IPS-NIHi11 (cell line): ENCODE measurements at places on chromosomes 3 and 15.

GRCh38 chr3:149640976-149641728 is 16.7 kb downstream of the WWTR1 start:
- DNase-seq = peak; percentile 25

GRCh38 chr15:48759921-48760320 is 50.9 kb downstream of the CEP152 start:
- peak; percentile 23 for DNase-seq

DNA sequence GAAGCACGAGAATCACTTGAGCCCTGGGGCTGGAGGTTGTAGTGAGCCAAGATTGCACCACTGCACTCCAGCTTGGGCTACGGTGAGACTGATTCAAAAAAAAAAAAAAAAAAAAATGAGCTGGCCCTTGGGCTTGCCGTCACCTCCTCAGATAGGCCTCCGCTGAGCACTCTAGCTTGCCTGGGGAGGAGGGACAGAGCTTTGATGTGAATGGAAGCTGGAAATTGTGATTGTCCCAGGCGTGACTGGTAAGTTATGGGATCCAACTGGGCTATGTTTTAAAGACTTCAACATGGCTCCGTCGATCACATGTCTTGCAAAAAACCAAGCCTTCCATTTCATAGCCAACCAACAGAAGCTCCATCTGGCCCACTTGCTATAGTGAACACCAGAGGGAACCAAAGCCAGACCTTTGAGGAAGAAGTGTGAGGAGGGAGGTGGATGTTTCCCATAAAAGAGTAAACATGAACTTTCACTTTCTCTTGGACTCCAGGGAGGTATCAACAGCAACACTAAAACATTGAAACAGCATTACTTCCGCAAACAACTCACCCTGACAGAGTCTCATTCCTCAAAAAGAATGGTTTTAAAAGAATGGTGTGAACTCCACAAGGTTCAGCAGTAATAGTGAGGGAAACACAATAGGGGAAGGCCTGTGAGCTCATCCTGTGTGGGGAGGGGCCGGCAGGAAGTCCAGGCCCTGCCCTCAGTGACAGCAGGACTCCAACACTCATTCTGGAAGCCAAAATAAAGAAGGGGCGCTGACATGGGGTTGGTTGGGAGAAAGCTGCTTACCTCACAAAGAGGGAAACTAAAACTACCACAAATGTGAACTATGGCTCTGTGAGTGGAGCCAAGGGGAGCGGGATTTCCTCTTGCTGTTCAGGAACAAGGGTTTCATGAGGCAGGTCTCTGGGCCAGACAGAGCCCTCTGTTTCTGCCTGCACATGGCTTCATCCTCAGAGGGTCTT is 59.2 kb upstream of the IL12A start:
- peak; percentile 27 for DNase-seq

DNA sequence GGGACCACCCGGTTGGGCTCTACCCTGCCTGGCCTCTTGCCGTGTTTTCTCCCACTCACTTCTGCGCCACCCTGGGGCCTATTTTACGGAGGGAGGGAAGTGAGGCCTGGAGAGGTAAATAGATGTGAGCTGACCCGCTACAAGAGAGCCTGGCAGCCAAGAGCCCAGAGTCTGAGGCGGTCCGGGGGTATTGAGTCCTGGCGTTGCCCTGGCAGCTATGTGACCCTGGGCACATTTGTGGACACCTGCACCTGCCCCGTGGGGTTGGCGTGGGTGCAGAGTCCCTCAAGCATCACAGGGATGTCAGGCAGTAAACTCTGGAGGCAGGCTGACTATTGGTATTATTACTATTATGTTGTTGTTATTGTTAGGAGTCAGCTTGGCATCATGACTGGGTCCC is 85.7 kb downstream of the FBLN2 start:
- no peak for DNase-seq

DNA sequence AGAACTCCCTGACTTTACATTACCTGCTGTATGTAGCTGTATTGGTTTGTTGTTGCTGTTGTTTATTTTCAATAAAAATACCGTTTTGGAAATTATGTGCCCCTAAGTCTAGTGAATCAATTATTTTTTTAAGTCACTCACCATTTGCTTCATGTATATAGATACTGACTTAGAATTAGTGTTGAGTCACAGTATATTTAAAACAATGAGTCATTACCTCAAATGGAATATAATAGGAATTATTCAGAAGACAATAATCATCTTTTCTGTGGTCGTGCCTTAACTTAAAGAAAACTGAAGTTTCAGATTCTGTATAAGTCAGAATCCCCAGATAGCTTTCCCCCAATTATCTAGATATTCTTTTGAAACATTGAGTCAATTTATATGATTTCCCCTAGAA is 21.0 kb upstream of the ALDH1A2 start:
- no peak for DNase-seq

DNA sequence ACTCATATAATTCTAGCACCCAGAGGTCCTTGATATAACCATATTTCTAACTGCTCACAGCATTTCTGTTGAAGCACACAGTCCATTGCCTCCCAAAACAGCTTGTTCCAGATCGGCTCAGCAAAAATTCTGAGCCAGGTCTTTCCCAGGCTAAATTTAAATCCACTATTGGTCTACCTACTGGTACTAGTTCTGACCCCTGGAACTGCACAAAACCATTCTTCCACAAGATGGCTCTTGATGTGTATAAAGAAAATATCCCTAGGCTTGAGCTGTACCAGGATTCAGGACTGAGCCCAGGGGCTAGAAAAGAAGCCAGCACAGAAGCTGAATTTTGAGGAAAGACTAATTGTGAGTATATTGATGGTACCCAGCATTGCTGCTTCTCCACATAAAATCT is 75.4 kb upstream of the ABHD17C start:
- DNase-seq = no peak

DNA sequence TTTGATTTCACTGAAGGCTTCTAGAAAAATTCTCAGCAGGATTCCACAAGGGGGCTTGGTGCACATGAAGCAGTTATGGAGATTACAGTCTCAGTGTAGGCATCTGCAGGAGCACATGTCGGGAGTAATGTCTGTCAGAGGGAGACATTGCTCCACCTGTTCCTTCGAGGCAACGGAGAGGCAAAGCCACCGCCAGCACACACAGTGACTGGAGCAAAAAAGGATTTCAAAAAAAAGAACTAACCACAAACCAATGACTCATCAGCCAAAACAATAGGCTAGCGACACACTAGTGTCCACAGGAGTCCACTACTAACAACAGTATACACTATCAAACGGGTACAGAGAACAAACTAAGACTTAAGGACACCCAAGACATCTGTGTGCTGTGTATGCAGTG is 68.9 kb downstream of the NPTN start:
- no peak for DNase-seq

GRCh38 chr3:140508550-140508949 is 169.3 kb upstream of the TRIM42 start:
- no peak for DNase-seq

GRCh38 chr15:32687556-32687955 is 30.2 kb upstream of the GREM1 start:
- DNase-seq = no peak

DNA sequence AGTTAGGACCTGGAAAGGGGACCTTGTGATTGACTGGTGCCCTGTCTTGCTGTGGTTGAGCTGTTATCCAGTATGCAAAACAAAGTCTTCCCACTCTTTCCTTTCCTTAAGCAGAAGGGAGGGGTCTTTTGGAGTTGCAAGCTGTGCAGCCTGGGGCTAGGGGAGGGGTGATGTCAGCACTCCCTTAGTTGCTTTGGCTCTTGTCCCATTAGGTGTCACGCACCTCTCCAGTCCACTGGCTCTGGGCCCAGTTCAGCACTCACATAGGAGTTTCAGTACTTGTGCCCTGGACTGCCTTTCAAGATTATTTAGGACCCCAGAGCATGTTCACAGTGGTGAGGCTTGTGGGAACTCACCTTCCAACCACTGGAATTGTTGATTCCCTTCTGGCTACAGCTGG is 238.5 kb downstream of the DOCK3 start:
- no peak for DNase-seq

GRCh38 chr3:195697582-195698324 is 23.0 kb upstream of the MUC20 start:
- peak; percentile 82 for DNase-seq

GRCh38 chr15:47095833-47096232 is 621.5 kb upstream of the SEMA6D start:
- DNase-seq = no peak

- no peak for DNase-seq
Measured at GRCh38 chr15:98826658-98827057, 178.3 kb downstream of the IGF1R start.

- peak; percentile 85 for DNase-seq
Measured at GRCh38 chr3:157606011-157606851, 103.0 kb upstream of the VEPH1 start.

- DNase-seq = no peak
Measured at GRCh38 chr3:149153402-149153801, 24.0 kb downstream of the HPS3 start.

DNA sequence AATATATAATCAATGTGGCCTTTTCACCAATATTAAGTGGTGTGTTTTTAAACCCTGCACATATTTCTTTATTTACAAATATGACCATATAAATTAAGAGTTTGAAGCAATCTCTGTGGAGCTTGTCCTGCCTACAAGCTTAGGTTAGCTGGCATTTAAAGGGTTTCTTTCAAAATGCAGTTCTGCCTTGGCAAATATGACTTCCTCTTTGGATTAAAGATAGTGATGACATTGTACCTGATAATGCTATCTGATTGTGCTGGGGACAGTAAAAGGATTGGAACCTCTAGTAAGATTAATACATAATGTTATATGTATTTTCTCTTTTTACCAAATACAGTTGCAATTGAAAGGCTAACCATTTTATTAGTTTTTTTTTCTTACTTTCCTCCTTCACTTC is 249.1 kb downstream of the OTOL1 start:
- no peak for DNase-seq

GRCh38 chr15:80870893-80871292 is 91.7 kb downstream of the CEMIP start:
- no peak for DNase-seq

GRCh38 chr3:169389211-169389924 is 274.1 kb downstream of the MECOM start:
- no peak for DNase-seq

DNA sequence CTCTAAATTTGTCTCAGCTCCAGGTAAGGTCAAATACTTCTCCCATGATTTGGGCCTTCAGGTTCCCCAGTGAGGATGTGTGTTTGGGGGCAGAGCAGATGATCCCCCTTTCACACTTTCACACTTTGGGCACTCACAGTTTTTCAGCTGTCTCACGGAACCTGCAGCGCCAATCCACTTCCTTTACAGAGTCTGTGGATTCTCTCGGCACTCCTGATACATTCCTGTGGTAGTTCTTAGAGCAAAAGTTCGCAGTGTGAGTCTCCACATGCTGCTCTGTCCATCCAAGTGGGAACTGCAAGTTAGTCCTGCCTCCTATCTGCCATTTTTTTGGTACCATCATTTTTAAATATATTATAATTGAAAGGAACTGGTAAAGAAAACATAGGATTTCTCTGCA is 20.2 kb upstream of the CPOX start:
- DNase-seq = no peak

GRCh38 chr3:37221407-37221806 is 47.0 kb upstream of the LRRFIP2 start:
- DNase-seq = no peak

- DNase-seq = peak; percentile 74
Measured at GRCh38 chr15:90664650-90665287, 52.4 kb upstream of the BLM start.

GRCh38 chr15:93428150-93428549 is 339.1 kb upstream of the RGMA start:
- DNase-seq = no peak

- peak; percentile 69 for DNase-seq
Measured at GRCh38 chr15:68578175-68578979, 416 bp upstream of the CORO2B start.

GRCh38 chr3:184505076-184505878 is 56.3 kb upstream of the EPHB3 start:
- no peak for DNase-seq
